ENCODE measurements at places on chromosomes 12 and 14.
A peak's percentile ranks its signal among the peaks of the same experiment; 100 is the strongest.

DNA sequence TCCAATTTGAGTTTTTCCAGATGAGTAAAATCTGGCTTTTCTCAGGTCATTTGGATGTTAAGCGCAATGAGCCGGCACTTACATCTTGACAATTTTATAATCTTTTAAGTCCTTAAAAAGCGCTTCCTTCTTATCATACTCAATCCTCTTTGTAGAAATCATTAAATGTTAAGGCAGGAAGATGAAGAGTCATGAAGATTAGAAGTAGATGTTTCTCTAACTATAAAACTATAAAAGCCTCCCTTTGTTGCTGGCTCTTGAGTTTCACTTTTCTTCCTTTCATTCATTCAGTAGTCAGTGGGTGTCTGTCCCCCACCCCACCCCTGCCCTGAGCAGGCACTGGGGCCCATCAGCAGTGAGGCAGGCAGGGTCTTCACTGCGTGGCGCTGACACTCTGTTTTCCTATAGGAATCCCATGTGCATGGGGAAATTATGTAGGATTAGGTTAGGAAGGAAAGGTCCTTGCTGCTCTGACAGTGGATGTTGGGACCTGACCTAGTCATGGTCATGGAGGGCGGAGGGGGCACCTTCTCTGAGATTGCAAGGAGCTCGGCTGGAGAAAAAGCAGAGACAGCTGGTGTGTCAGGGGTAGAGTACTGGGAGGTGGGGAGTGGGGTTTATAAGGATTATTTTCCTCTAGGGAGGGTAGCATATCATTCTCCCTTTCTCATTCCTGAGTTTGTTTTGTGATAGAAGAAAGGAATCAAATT lies 65.8 kb downstream of the CCDC92 start:
- DNase-seq = no peak

DNA sequence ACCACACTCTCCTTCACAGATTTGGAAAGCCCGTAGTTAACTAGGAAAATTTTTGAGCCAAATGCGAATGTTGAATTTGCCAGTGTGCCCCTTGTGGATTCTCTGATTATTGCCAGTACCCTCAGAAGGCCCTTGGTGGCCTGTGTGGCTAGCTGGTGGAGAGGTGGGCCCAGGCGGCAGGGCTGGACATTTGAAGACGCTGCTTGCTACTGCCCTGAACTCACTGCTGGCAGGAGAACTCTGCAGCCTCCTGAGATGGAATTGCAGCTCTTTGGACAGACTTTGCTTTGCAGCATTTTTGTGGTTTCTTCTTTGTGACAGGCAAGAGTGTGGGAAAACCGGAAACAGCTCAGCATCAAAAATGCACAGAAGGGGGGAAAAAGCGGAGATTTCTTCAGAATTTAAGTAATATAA lies 97.6 kb downstream of the TGFB3 start:
- no peak for DNase-seq

DNA sequence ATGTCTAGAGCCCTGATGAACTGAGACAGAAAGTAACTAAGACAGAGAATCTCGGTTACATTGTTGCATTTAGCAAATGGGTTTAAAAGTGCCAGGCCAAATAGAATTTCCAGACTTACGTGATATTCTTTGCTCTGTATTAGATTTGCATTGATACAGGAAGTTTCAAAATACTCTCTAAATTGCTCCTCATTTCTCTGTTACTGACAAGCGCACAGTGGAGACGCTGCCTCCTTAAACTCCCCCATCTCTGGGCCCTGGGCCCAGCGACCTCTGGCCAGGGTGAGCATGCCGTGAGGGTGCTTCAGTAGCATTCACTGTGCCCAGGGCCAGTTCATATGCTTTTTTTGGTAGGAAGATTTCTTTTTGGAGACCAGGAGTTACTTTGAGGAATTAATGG lies 22.9 kb upstream of the EVL start:
- no peak for DNase-seq

DNA sequence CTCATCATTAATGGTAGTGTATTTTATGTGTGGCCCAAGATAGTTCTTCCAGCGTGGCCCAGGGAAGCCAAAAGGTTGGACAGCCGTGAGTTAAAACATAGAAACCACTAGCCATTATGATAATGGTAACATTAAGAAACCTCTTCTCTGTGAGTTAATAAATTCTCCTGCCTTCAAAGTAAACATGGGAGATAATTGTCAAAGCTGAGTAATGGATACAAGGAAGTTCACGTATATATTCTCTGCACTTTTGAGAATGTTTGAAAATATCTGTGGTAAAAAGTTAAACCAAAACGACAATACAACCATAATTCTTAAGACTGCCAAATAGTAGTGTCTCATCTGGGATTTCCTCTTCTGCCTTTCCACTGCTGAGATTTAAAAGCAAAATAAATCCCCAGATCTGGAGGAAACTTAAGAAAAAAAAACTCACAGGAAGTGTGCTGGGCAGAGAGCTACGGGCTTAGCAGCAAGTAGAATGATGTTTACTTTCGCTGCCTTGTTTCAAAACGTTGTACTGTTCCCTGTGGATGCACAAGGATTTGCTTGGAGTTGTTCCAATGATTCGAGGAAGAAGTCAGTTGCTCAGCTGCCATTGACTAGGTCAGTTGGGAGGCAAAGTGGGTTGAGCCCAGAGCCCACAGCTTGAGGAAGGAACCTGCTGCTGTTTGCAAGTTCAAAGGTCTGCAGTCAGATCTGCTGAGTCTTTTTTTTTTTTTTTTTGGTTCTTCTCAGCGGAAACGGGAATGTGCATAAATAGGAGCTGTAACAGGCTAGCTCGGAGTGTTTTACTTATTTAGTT lies 1.7 kb downstream of the TPCN1 start:
- DNase-seq = peak; percentile 62

GRCh38 chr12:119229837-119230236 lies 51.1 kb downstream of the HSPB8 start:
- peak; percentile 28 for DNase-seq

DNA sequence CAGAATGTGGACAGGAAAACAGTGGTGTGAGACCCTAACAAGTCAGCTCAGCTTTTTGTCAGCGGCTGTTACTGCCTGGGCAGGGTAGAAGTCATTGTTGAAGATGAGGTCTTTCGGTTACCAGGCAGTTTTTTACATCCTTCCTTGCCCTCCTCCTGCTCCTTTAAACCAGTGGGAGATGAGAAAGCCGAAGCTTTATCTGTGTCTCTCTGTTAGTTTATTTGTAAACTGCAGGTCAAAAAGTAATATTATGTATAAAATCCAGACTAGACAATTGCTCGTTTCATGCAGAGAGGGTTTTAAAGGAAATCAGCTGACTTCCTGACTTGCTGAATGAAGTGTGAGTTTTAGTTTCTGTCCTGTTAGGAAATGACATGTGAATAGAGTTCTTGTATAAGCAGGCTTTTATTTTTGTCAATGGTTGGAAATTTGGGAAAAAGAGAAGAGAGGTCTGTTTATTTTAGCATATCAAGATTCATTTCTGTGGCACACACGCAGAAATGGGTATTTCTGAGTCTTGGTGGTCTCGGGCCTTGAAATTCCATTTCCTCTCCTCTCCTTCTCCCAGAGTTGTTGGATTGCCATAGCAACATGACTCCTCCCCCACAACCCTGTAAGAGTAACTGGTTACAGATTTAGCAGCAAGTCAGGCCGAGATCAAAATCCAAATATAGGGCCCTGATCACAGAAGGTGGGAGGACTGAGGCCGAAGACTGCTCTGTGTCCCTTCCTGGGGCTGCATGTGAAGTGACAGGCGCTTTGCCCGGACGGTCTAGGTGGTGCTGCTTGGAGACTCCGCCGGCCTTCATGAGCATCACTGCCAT lies 60.8 kb downstream of the SAMD4A start:
- DNase-seq = no peak

DNA sequence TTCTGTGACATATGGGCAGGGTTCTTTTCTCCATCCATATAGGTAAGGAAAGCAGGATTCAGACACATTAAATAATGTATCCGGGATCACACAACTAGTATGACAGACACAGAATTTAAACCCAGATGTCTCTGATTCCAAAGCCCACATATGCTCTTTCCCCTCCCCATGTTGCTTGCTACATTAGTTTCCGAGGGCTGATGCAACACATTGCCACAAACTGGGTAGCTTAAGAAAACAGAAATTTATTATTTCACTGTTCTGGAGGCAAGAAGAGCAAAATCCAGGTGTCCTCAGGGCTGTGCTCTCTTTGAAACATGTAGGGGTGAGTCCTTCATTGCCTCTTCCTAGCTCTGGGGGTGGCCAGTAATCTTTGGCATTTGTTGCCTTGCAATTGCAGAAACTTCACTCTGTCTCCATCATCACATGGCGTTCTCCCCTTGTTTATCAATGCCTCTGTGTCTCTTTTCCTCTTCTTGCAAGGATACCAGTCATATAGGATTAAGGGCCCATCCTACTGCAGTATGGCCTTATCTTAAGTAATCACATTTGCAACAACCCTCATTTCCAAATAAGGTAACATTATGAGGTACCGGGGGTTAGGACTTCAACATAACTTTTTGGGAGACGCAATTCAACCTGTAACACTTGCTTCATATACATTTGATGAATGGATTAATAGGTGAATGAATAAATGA lies 83.0 kb upstream of the CCND2 start:
- DNase-seq = no peak

- DNase-seq = no peak
Observed at GRCh38 chr12:110149086-110149660, 25.0 kb downstream of the IFT81 start.

DNA sequence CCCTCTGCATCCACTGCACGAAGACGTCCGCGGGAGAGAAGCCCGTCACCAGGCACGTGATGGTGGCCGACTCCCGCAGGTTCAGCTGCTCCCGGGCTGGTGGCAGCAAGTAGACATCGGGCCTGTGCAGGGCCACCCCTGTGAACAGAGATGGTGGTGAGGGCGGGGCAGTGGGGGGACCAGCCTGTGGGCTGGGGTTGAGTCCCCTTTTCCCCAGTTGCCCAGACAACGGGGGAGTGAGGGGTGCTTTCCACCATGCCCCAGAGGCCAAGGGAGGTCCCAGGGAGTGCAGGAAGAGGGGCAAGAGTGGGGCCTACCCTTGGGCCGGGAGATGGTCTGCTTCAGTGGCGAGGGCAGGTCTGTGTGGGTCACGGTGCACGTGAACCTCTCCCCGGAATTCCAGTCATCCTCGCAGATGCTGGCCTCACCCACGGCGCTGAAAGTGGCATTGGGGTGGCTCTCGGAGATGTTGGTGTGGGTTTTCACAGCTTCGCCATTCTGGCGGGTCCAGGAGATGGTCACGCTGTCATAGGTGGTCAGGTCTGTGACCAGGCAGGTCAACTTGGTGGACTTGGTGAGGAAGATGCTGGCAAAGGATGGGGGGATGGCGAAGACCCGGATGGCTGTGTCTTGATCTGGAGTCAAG lies 328.3 kb downstream of the TMEM121 start:
- no peak for DNase-seq

GRCh38 chr12:93247313-93247991 lies 130.3 kb upstream of the NUDT4 start:
- DNase-seq = no peak

- DNase-seq = no peak
Observed at GRCh38 chr14:101318271-101318670, 243.0 kb upstream of the DIO3 start.

GRCh38 chr14:41362139-41362538 lies 244.5 kb upstream of the LRFN5 start:
- DNase-seq = no peak

- no peak for DNase-seq
Observed at GRCh38 chr12:67594888-67595287, 53.7 kb upstream of the DYRK2 start.

GRCh38 chr14:85528080-85528896 lies 1.7 kb upstream of the FLRT2 start:
- DNase-seq = peak; percentile 22

DNA sequence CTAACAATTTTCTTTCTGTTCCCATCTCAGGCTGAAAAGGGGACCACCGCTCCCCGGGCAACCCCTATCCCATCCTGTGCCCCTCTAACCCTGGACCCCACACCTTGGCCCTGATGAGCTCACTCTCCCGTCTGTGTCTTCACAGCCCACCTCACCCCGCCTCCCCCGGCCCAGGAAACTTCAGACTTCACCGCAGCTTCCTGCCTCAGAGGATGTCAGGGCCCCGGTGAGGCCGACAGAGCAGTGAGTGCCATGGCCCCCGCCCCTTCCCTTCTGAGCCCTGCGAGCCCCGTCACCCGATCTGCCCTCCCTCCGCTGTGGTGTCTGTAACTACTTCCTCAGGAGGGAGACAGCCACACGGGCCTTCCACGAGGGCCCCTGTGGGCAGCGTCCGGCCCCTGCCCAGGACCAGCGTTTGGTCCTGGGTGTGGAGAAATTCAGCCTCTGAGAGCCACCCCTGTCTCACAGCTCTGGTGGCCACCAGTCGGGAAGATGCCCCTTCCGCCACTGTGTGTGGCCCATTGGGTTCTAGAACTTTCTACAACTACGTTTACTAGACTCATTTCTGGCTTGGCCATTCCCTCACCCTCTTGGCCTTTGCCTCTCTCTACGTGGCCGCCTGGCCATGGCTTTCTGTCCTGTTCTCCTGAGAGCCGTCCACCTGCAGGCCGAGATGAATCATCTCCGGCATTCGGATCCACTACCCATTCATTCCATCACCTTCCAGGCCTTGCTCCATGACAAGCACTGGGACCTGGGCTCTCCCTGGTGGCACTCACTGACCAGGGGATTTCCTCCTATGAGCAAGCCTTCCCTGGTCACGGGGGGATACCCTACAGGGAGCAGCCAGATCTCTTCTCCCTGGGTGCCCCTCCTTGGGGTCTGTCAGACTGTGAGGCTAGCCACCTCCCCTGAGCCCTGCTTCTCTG lies 3.4 kb downstream of the RHOF start:
- peak; percentile 16 for DNase-seq

GRCh38 chr12:7948589-7949260 lies 12.7 kb upstream of the SLC2A3 start:
- no peak for DNase-seq

DNA sequence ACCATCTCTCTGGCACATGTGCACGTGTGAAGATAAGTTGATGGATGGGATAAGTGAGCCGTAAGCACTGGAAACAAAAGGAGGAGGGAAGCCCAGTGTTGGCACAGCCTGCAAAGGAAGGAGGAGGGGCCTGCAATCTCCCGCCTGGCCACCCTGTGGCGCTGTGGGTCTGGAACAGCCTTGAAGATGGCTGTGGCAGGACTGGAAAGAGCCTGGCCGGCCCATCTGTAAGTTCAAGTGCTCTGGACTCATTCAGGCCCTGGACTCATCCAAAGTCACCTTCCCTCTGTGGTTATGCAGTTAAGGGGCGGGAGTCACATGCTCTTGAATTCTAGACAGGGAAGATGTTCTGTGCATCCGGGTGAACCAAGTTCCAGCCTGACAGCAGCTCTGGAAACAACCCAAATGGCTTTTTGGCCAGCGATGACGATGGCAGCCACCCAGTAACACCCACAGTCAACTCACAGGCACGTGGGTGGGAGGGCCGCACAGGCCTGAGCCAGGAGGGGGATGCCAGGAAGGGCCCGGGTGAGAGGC lies 50.4 kb downstream of the CHGA start:
- DNase-seq = peak; percentile 47

Data from cerebellar cortex (tissue), 1 donor.